Thymus (tissue), 14 donors: ENCODE measurements at places on chromosomes 7 and 10. TPM values are rescaled to one million over a fixed set of nuclear protein-coding genes. Genes with fewer than 3 reads are reported as not detected.
A peak's percentile ranks its signal among the peaks of the same experiment; 100 is the strongest.

- H3K4me3 ChIP-seq = peak overlapping the region; percentile 37
- peaks cover 54% of the 10 kb centered on the region for H3K27me3 ChIP-seq
- no peak for DNase-seq
- peaks cover 14% of the 10 kb centered on the region for H3K4me1 ChIP-seq
- H3K36me3 ChIP-seq = no peaks in the 10 kb centered on the region
Measured at GRCh38 chr7:116500078-116500853, 728 bp downstream of the CAV2 start.

GRCh38 chr10:76839276-76839675 is 798.3 kb downstream of the KCNMA1 start:
- no peaks in the 10 kb centered on the region for H3K4me1 ChIP-seq
- no peaks in the 10 kb centered on the region for H3K27me3 ChIP-seq
- H3K4me3 ChIP-seq = no peak overlapping the region
- DNase-seq = no peak

DNA sequence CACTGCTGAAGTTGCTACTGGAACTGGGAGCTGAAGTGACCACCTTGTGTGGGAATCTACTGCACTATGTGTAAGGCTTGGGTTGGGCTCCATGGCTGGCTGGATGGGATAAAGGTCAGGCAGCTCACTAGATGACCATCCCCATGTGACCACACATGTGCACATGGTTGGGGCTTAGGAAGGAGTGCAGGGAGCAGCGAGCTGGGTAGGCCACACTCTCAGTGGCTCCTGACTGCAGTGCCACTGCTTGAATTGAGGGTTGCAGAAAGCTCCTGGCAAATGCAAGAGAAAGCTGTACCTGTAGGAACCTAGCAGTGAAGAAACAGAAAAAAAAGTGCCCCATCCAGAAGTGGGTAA is 47.5 kb upstream of the AMPH start:
- no peak for DNase-seq
- H3K4me3 ChIP-seq = no peak overlapping the region
- no peaks in the 10 kb centered on the region for H3K27me3 ChIP-seq

GRCh38 chr10:61805091-61805490 is 96.4 kb upstream of the ARID5B start:
- H3K27ac ChIP-seq = no peak overlapping the region
- no peaks in the 10 kb centered on the region for H3K36me3 ChIP-seq
- no peak for DNase-seq
- no peaks in the 10 kb centered on the region for H3K27me3 ChIP-seq
- no peaks in the 10 kb centered on the region for H3K4me1 ChIP-seq

DNA sequence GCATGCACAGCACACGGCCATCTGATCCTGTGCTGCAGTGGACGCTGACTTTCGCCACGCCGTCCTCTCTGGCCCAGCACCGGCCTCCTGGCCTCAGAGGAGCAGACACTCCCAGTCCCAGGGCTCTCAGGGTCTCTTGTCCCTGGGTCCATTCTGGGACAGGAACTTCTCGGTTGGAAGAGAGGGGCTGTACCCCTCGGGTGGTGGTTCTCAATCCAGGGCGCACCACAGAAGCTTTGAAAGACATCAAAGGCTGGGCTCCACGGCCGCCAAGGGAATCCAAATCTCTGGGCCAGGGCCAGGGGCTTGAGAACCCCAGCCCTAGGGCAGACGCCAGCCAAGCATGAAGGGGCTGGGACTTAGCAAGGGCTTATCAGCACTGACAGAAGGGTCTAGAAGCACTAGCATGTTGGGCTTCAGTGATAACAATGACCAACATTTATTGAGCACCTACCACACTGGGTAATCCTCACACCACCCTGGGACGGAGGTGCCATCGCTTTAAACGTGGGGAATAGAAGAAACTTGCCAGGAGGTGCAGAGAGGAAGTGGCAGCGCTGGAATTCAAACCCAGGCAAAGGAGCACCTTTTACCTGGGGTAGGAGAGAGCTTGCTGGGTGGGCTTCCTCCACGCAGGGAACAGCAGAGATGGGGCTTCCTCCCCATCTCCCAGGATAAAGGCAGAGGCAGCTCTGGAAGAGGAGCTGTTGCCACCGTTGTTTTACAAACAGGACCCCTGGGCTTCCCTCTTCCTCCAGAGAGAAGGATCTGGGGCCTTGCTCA is 1.8 kb upstream of the PYROXD2 start:
- DNase-seq = no peak
- H3K4me1 ChIP-seq = peaks cover 7% of the 10 kb centered on the region
- peaks cover 19% of the 10 kb centered on the region for H3K36me3 ChIP-seq
- H3K27ac ChIP-seq = no peak overlapping the region
- no peaks in the 10 kb centered on the region for H3K27me3 ChIP-seq
- no peak overlapping the region for H3K4me3 ChIP-seq

DNA sequence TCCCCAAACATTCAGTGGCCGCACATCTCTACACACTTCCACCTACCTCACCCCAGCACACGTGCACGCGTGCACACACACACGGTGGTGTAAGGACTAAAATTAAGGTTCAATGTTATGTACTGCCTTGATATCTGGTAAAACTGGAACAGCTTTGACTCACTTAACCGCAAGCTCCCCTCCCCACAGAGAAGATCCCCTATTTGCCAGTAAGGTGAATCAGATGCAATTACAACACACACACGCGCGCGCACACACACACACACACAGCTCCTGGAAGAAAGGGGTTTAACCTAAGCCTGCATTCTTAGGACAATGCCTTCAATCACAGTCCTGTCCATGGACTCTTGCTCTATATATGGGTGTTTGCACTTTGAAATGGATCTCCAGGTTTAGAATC is 25.5 kb upstream of the VPS41 start:
- H3K27me3 ChIP-seq = no peaks in the 10 kb centered on the region
- H3K4me3 ChIP-seq = no peak overlapping the region
- no peak overlapping the region for H3K27ac ChIP-seq
- no peak for DNase-seq
- no peaks in the 10 kb centered on the region for H3K36me3 ChIP-seq

- H3K4me1 ChIP-seq = no peaks in the 10 kb centered on the region
- no peaks in the 10 kb centered on the region for H3K36me3 ChIP-seq
- H3K27me3 ChIP-seq = peaks cover 9% of the 10 kb centered on the region
- no peak for DNase-seq
Measured at GRCh38 chr7:96740130-96740529, 30.5 kb upstream of the SEM1 start.

GRCh38 chr7:112459645-112460044 is 9.4 kb downstream of the IFRD1 start:
- no peaks in the 10 kb centered on the region for H3K27me3 ChIP-seq
- H3K36me3 ChIP-seq = peaks cover 63% of the 10 kb centered on the region
- H3K27ac ChIP-seq = no peak overlapping the region
- no peak overlapping the region for H3K4me3 ChIP-seq

- no peaks in the 10 kb centered on the region for H3K36me3 ChIP-seq
- H3K27me3 ChIP-seq = no peaks in the 10 kb centered on the region
- DNase-seq = no peak
- H3K4me1 ChIP-seq = no peaks in the 10 kb centered on the region
- no peak overlapping the region for H3K27ac ChIP-seq
Measured at GRCh38 chr7:12552876-12553275, 17.6 kb upstream of the SCIN start.

DNA sequence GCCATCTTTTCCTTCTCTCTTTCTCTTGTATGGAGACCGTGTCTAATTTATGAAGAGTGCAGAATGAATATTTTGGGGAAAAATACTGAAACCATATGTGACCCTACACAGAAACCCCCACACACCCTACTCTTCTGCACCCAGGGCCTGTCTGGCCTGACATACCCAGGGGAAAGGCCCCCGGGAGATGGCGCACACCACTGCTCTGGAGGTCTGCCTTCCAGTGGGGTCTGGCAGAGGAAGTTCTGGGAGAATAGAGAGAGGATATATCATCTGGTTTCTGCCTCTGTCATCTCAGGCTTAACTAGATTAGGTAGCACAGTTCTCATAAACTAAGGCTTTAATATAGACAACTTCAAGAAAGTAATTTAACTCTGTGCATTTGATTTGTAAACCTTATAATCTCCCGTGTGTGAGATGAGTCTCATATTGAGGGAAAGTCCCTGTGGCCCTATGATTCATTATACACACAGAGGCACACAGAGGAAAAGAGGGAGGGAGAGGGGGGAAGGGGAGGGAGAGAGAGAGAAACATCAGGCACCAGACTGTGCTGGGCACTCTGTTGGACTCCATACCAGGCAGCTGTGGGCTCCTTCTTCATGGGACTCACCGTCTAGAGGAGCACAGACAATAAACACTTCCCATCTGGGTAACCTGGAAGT is 123.3 kb downstream of the AOAH start:
- H3K4me3 ChIP-seq = no peak overlapping the region
- no peaks in the 10 kb centered on the region for H3K27me3 ChIP-seq
- no peaks in the 10 kb centered on the region for H3K4me1 ChIP-seq
- no peak overlapping the region for H3K27ac ChIP-seq

Gene LOXL4
- 0.99 TPM for total RNA-seq

Gene FKBP6
- 0.19 TPM for total RNA-seq

Gene GPR85
- total RNA-seq = 0.71 TPM

Gene TRIM50
- 0.09 TPM for total RNA-seq

Gene LRRC18
- total RNA-seq = 0.05 TPM

Gene AQP1
- total RNA-seq = 18.4 TPM

Gene FBXO24
- 0.19 TPM for total RNA-seq
